ENCODE measurements at places on chromosomes 2 and 18. TPM values are rescaled to one million over a fixed set of nuclear protein-coding genes. Genes with fewer than 3 reads are reported as not detected.

DNA sequence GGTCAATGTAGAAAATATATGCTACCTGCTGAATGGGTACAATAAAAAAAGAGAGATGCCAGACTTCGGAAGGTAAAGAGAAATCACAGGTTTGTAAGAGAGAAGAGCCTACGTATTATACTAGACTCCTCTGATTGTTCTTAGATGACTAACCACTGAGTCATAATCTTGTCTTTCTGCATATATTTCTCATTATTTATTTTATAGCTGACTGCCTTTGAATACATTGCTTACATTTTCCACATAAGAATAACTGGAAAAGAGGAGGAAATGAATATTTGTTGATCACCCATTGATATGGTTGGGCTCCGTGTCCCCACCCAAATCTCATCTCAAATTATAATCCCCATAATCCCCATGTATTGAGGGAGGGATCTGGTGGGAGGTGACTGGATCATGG is 90.3 kb upstream of the RAB27B start:
- DNase-seq: no peak
- H3K4me1 ChIP-seq: no peaks in the 10 kb centered on the region
- H3K4me3 ChIP-seq: no peak overlapping the region
- H3K27ac ChIP-seq: no peak overlapping the region

DNA sequence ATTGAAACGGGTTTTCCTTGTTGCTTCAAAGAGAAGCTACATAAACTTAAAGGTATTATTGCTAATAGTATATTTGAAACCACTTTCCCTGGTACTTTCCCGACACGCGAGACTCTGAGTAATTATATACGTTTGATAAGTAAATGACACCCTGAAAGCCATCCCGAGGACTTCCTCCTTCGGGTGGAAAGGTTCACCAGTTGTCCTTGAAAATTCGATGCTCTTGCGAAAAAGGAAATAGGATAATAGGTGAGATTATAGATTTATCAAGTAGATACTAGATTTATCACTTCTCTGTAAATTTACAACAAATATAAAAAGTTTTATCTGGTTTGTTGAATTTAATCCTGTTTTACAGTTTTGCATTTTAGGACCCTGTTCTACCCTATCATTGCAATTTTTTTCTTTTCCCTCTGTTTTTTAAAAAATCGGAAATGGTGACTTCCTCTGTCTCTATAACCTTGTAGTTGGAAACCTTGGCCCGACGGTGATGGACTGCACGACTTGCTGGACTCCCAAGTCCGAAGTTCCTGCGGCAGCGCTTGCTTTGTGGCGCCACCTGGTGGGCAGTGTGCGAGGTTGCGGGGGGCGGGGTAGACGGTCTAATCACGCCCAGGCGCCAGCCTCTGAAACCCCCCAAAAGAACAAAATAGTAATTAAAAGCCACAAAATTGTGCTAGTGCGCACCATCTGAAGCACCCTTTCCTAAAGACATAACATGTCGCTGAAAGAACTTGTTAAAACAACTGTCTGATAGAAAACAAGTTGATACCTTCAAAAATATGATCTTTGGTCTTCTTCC is 972 bp upstream of the DLX2 start:
- H3K36me3 ChIP-seq: no peaks in the 10 kb centered on the region
- H3K4me1 ChIP-seq: peaks cover 9% of the 10 kb centered on the region
- peak; percentile 84 for DNase-seq
- H3K4me3 ChIP-seq: no peak overlapping the region
- no peak overlapping the region for H3K27ac ChIP-seq

GRCh38 chr2:238597638-238598528 is 171.2 kb downstream of the ASB1 start:
- peaks cover 9% of the 10 kb centered on the region for H3K4me1 ChIP-seq
- no peak for DNase-seq
- H3K27ac ChIP-seq: peak overlapping the region; percentile 82

Gene C2orf80
- not detected for total RNA-seq

Gene CLEC4F
- total RNA-seq: not detected

Gene ITM2C
- 36.3 TPM for total RNA-seq

Gene DSG1
- not detected for total RNA-seq
